ENCODE measurements at places on chromosomes 1 and 21. TPM values are rescaled to one million over a fixed set of nuclear protein-coding genes. Genes with fewer than 3 reads are reported as not detected.

DNA sequence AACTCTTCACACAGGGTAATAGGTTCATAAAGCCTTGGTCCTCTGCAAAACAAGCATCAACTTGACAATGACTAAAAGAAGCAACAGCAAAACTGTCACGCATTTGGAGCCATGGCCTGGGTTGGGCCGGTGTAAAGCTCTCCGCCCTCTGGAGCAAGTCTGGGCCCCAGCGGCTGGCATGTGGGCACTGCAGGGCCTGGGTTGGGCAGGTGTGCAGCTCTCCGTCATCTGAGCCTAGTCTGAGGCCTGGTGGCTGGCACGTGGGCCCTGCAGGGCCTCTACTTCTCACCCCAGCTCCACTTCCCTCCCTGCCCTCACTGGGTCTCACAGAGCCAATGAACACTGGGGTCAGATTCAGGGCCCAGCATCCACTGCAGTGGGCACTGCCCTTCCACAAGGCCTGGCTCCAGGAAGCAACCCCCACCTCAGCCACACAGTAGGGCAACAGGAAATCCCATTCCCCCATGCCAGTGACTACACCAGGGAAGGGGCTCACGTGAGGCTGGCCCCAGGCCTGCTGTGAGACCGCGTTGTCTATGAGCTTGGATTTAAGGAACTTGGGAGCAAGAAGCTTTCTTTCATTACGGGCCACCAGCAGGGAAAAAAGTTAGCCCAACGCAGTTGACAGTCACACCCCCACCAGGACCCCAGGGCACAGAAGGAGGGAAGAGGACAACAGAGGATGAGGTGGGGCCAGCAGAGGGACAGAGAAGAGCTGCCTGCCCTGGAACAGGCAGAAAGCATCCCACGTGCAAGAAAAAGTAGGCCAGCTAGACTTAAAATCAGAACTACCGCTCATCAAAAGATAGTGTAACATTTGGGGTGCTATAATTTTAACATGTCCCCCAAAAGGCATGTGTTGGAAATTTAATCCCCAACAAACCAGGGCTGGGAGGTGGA is 52.7 kb downstream of the NPHP4 start:
- DNase-seq = no peak
- no peaks in the 10 kb centered on the region for H3K27me3 ChIP-seq
- peaks cover 19% of the 10 kb centered on the region for H3K36me3 ChIP-seq
- H3K27ac ChIP-seq = no peak overlapping the region

DNA sequence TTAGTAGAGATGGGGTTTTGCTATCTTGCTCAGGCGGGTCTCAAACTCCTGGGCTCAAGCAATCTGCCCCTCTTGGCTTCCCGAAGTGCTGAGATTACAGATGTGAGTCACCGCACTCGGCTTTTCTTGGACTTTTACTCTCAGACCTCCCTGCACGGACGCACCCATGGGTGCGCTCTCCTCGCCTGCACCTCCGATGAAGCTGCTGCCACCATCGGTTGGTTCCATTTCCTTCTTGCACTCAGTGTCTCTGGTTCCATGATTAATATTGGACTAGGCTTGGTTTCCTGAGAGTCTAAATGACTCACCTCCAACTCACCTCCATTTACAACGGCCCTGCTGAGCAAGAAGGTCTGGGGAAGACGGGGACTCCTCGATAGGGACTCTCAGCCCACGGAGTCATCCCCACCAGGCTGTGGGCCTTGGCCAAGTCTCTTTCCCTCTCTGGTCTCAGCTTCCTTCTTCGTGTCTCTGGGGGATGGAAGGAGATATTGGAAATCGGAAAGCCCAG is 6.7 kb upstream of the TNFRSF8 start:
- H3K36me3 ChIP-seq = no peaks in the 10 kb centered on the region
- H3K27ac ChIP-seq = no peak overlapping the region
- H3K27me3 ChIP-seq = peaks cover 22% of the 10 kb centered on the region

GRCh38 chr1:221392453-221392852 is 349.4 kb downstream of the DUSP10 start:
- no peak overlapping the region for H3K27ac ChIP-seq
- no peak for DNase-seq
- H3K36me3 ChIP-seq = no peaks in the 10 kb centered on the region
- H3K27me3 ChIP-seq = peaks cover 2% of the 10 kb centered on the region

Gene GNG4
- total RNA-seq = 2.9 TPM

- H3K36me3 ChIP-seq = peaks cover 7% of the 10 kb centered on the region
- no peaks in the 10 kb centered on the region for H3K27me3 ChIP-seq
- H3K4me3 ChIP-seq = peak within 1 kb of the TSS; percentile 94
- H3K27ac ChIP-seq = peak within 1 kb of the TSS; percentile 98
- DNase-seq = peak; percentile 87
These were observed at the start of gene UTP11 for GRCh38 chr1:38012363-38013226. Gene UTP11, plus strand, starts transcription at chr1:38012734. Its CDS starts 69 bp downstream, at chr1:38012803.

DNA sequence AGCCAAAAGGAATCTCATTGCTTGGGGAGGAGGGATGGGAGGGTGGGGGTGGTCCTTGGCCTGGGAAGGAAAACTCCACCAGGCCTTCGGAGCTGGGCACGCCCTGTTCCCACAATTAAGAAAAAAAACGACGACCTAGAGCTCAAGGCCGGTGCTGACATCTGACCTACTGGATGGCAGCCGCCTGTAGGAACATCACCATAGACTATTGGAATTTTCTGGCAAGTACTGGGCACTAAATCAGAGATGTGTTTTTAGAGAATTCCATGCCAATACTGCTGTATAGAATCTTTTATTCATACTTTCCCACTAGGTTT is 729 bp downstream of the NADK start:
- H3K27me3 ChIP-seq = no peaks in the 10 kb centered on the region
- DNase-seq = no peak
- H3K36me3 ChIP-seq = peaks cover 1% of the 10 kb centered on the region

GRCh38 chr1:112307930-112308591 is 88.0 kb upstream of the CTTNBP2NL start:
- peaks cover 15% of the 10 kb centered on the region for H3K4me1 ChIP-seq
- H3K36me3 ChIP-seq = no peaks in the 10 kb centered on the region
- no peak for DNase-seq
- H3K4me3 ChIP-seq = no peak overlapping the region
- peaks cover 93% of the 10 kb centered on the region for H3K27me3 ChIP-seq

GRCh38 chr1:21198929-21199328 is 22.2 kb upstream of the EIF4G3 start:
- peaks cover 10% of the 10 kb centered on the region for H3K27me3 ChIP-seq
- H3K4me1 ChIP-seq = no peaks in the 10 kb centered on the region
- H3K27ac ChIP-seq = no peak overlapping the region
- DNase-seq = no peak
- H3K4me3 ChIP-seq = no peak overlapping the region
- no peaks in the 10 kb centered on the region for H3K36me3 ChIP-seq

DNA sequence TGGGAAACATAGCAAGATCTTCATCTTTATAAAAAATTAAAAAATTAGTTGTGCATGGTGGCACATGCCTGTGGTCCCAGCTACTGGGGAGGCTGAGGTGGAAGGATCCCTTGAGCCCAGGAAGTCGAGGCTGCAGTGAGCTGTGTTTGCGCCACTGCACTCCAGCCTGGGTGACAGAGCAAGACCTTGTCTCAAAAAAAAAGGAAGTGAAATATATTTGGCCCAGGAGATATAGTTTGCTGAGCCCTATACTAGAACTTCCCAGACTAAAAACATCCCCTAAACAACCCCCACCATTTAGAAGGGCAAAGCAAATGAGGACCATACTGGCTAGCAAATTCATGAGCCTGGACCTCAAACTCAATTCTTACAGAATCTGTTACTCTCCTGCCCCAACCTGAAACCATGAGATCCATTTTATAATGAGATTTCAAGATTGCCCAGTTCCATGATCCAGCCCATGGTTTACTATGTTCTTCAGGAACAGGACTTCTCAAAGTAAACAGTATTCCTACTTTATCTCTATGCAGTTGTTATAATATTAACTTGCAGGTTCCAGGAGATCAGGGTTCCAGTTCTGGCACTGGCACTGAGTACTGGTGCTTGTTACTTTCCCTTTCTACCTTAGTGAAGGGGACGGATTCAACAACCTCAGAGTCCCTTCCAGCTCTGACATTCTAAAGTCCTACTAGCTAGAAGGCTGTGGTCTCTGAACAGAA is 48.9 kb upstream of the TADA1 start:
- H3K27ac ChIP-seq = no peak overlapping the region
- H3K4me1 ChIP-seq = peaks cover 9% of the 10 kb centered on the region
- H3K4me3 ChIP-seq = no peak overlapping the region
- peaks cover 40% of the 10 kb centered on the region for H3K27me3 ChIP-seq
- no peak for DNase-seq

Gene CACNA1S
- total RNA-seq = 0.05 TPM

Gene OR2L5
- not detected for total RNA-seq

GRCh38 chr1:38829368-38829767 is 30.2 kb downstream of the RRAGC start:
- DNase-seq = no peak
- no peak overlapping the region for H3K27ac ChIP-seq
- H3K27me3 ChIP-seq = peaks cover 80% of the 10 kb centered on the region
- no peaks in the 10 kb centered on the region for H3K36me3 ChIP-seq
- no peak overlapping the region for H3K4me3 ChIP-seq
- H3K4me1 ChIP-seq = no peaks in the 10 kb centered on the region

- H3K27me3 ChIP-seq = peaks cover 5% of the 10 kb centered on the region
- peaks cover 42% of the 10 kb centered on the region for H3K4me1 ChIP-seq
These were observed 605 bp upstream of the RABGGTB start for GRCh38 chr1:75785320-75785982.

DNA sequence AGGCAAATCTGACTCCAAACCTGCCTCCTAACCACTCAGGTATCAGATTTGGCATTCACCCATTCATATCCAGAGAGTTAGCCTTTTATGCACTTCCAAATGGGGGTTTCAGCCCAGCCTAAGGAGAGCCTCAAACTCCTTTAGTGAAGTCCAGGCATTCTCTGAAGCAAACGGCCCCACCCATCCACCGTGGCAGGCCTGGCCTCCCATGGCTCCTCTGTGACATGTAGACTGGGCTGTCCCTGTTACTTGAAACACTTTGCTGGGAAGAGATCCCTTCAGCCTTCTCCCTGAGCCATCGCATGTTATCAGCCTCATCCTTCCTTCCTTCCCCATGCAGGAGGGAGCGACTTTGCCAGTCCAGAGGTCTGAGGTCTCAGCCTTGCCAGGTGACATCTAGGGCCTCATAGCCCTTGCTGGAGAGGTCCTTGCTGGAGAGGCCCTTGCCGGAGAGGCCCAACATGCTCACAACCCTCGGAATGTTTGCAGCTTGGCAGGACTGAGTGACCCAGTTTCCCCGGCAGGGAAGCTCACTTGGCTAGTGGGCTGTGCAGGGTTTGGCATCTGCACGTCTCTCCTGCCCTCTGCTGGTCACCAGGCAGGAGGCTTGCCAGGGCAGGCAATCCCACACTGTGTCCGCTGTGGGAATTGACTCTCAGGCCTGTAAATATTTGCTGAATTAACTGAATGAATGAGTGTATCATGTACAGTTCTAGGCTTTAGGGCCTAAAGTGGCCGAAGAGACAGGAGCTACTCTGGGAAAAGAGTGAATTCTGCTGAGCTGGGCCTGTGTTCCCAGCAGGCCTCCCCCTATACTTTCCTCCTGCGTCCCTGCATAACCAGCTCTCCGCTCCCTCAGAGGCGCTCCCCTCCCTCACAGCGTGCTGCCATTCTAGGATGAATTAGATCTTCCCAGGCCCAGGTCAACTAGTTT is 26.7 kb upstream of the RBM15 start:
- peaks cover 15% of the 10 kb centered on the region for H3K27me3 ChIP-seq
- H3K27ac ChIP-seq = no peak overlapping the region
- peaks cover 17% of the 10 kb centered on the region for H3K4me1 ChIP-seq
- peak; percentile 62 for DNase-seq
- no peaks in the 10 kb centered on the region for H3K36me3 ChIP-seq
- no peak overlapping the region for H3K4me3 ChIP-seq

GRCh38 chr1:108059945-108060344 is 95.0 kb upstream of the VAV3 start:
- no peak overlapping the region for H3K4me3 ChIP-seq
- H3K4me1 ChIP-seq = no peaks in the 10 kb centered on the region
- H3K36me3 ChIP-seq = peaks cover 1% of the 10 kb centered on the region
- no peak overlapping the region for H3K27ac ChIP-seq
- DNase-seq = no peak

DNA sequence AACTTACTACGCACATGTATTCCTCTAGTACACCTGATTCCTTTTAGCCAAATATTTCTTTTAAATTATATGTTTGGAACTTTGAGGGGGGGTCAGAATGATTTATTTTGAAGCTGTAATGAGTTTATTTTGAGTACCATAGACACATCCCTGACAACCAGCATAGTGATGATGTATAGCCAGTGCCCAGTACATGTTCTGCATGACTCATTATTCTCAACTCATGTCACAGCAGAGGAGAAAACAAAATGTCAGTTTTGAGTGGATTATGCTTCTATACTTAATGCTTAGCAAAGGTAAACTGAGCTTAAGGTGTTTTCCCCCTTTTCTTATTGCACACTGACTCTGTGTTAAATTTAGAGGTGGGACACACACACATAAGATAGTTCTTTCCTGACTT is 22.4 kb upstream of the LEPR start:
- no peak overlapping the region for H3K27ac ChIP-seq
- no peaks in the 10 kb centered on the region for H3K27me3 ChIP-seq
- H3K36me3 ChIP-seq = peaks cover 14% of the 10 kb centered on the region
- H3K4me3 ChIP-seq = no peak overlapping the region

- no peaks in the 10 kb centered on the region for H3K27me3 ChIP-seq
- peaks cover 44% of the 10 kb centered on the region for H3K36me3 ChIP-seq
- H3K27ac ChIP-seq = no peak overlapping the region
- no peaks in the 10 kb centered on the region for H3K4me1 ChIP-seq
- H3K4me3 ChIP-seq = no peak overlapping the region
These were observed 21.8 kb downstream of the CRYZL1 start for GRCh38 chr21:33619726-33620125.

Gene FMO3
- not detected for total RNA-seq

- H3K27me3 ChIP-seq = peaks cover 3% of the 10 kb centered on the region
- no peaks in the 10 kb centered on the region for H3K4me1 ChIP-seq
- H3K36me3 ChIP-seq = no peaks in the 10 kb centered on the region
- no peak overlapping the region for H3K4me3 ChIP-seq
- H3K27ac ChIP-seq = no peak overlapping the region
These were observed 5.1 kb upstream of the AIM2 start for GRCh38 chr1:159081626-159082025.

DNA sequence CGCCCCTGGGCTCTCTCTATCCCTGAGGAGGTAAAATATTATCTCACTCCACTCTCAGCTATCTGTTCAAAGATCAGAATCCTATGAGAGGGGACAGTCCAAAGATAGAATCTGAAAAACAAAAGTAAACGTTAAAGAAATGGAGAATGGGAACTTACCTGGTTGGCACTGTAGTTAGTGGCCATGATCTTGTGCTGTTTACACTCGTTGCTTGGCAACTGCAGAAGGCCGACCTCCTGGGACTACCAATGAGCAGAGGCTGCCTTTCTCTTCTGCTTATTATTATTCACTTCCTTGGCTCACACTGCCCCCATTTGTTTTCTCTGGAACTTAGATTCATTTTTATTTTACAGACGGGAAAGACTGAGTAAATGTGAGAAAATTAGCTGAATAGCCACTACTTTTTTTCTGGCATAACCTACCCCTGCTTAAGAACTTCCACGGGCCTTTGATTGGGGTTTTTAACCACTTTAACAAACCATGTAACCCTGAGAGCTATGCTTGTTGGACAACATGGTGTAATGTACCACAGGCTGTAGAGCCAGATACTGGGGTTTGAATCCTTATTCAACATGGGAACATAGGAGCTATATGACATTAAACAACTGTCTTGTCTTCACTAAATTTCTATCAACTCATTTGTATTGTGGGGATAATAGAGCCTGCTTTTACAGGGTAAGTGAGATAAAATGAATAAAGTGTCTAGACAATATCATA is at the start of gene CFAP126:
TSS of gene CFAP126 (minus strand) at position 193 of the 717 bp plus-strand sequence. CDS start at position 185, 8 bp downstream.
- H3K27ac ChIP-seq = peak within 1 kb of the TSS; percentile 11
- H3K4me1 ChIP-seq = no peaks in the 10 kb centered on the region
- peaks cover 19% of the 10 kb centered on the region for H3K36me3 ChIP-seq
- H3K4me3 ChIP-seq = no peak within 1 kb of the TSS
- no peaks in the 10 kb centered on the region for H3K27me3 ChIP-seq

GRCh38 chr1:203403586-203403985 is 52.7 kb upstream of the FMOD start:
- peaks cover 2% of the 10 kb centered on the region for H3K27me3 ChIP-seq
- H3K4me3 ChIP-seq = no peak overlapping the region
- H3K27ac ChIP-seq = peak overlapping the region; percentile 74
- DNase-seq = no peak
- H3K36me3 ChIP-seq = no peaks in the 10 kb centered on the region

All from mesothelial cell of epicardium (in vitro differentiated cells).